ENCODE measurements at places on chromosomes 5 and 9.

DNA sequence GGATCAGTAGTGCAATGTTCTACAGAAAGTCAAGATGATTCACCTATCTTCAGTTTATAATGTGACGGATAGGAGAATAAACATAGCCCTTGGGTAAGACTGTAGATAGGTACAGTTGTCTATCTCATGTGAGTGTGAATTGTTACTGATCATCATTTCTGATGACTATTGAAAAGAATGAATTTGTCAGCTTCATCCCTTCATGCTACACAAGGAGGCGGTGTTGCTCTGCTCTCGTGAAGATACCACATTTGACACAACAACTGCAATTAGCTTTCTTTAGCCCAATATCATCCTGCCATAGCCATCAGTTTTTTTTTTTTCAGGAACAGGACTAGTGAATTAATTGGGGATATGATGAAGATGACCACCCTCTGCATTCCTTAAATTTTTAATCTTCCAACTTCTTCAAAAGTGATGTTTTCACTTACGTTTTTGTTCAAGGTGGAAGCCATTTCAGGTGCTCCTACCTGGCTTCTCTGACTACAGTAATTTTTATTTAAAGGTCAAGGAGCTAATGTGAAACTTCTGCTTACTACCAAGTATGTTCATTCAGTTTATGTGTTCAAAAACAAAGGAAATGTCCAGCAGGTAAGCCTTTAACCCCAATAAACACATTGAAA is 152.9 kb upstream of the MOCS2 start:
- no peak for DNase-seq

DNA sequence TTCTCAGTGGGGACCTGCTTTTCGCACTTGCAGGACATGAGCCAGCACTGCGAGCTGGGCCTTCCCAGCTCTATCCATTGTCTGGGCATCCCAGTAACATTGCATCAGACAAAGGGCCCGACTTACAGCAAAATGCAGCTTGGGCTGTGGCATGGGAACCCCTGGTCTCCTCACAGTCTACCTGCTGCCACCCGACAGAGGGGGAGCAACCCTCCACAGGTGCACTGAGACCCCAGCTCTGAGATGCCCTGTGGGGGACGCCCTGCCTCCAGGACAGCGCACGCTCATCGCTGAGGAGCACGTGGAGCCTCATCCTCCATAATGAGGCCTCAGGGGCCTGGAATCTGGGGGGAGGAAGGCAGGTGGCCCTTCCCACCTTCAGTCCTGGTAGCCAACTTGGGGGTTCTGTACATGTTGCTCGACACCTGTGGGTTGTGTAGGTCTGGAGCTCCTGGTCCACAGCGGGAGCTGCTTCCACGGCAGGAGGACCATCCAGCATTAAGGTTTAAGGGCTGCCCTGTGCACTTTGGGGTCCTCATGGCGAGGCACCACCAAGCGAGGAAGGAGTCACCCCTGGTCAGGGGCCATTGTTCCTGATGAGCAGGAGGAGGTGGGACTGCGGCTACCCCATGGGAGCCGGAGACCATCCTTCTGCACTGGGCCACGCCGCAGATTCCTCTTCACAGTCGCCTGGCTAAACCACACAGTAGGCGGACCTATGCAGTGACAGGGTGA is 376.5 kb upstream of the IRX1 start:
- no peak for DNase-seq

DNA sequence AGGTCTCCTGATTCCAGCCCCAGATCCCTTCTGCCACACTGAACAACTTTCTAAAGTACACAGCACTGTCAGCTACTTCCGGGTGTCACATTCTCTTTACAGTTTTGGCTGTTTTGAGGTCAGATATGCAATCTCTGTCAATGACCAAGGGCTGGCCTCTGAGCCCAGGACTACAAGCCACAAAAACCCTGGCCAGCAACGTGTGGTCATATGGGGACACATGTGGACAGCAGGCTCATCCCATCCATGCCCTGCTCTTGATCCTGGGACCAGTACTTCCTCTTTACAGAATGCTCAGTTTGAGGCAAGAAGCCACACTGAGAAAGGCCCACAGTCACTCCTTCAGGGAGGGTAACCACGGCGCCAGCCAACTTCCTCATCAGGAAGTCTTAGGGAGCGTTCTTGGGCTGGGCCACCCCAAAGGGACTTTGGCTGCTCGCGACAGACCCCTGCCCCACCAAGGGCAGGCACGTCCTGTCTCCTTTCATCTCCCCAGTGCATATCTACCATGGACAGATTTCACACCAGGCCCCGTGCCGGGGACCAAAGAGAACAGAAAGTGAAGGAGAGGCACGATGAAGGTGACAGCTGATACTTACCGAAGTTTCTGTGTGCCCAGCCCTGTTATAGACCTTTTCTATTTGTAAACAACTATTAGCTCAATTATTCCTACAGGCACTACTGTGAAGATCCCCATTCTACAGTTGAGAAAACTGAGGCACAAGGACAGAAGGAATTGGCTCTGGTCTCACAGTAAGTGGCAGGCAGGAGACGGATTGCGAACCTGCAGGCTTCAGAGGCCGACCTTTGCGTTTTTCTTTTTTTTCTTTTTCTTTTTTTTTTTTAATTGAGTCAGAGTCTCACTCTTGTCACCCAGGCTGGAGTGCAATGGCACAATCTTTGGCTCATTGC is 37.3 kb downstream of the STK10 start:
- no peak for DNase-seq

DNA sequence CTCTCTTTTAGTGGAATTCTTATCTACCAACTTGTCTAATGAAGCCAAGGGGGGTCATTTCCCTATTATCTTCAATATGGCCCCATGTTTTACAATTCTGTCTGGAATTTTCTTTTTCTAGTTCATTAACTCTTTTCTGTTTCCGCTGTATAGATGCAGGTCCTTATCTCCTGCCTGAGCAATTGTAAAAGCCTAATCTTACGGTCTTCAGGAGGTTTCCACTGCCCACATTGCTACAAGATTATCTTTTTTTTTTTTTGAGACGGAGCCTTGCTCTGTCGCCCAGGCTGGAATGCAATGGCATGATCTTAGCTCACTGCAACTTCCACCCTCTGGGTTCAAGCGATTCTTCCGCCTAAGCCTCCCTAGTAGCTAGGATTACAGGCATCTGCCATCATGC is 132.3 kb downstream of the UNC13B start:
- no peak for DNase-seq

- no peak for DNase-seq
These were observed 20.5 kb downstream of the ERAP2 start for GRCh38 chr5:96896806-96897205.

DNA sequence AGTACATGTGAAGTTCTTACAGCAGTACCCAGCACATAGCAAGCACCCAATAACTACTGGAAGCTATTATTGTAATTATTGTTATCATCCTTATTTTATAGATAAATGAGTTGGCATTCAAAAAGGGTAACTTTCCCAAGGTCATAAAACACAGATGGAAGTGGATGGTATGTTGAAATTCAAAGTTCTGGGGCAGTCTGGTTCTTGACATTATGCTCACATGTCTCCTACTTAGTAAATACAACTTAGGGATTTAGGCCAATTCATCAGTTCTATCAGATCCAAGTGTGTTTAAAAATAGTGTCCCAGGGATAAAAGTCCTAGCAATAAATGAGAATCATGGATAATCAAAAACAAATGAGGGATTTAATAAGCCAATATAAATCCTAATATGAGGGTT is 265.2 kb downstream of the ADAMTSL1 start:
- no peak for DNase-seq

- DNase-seq: no peak
These were observed 34.6 kb upstream of the IPPK start for GRCh38 chr9:92704528-92704927.

DNA sequence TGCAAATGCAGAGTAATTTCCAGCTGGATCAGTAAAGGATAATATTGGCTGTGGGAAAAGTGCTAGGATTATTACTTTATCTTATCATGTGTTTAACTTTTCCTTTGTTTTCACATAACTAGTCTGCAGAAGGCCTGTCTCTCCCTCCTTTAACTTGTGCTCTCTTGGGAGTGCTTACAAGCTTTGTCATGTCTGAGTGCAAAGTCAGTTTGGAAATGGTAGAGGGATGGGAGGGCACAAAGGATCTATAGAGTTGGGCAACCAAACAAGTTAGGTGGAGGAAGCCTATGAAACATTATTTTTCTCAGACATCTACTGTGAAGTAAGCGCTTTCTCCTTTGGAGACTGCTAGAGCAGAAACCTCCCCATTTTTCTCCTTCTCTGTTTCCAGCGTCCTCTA is 308.8 kb downstream of the ARHGAP26 start:
- no peak for DNase-seq

GRCh38 chr9:108698231-108698630 is 157.6 kb downstream of the ACTL7B start:
- DNase-seq: no peak

DNA sequence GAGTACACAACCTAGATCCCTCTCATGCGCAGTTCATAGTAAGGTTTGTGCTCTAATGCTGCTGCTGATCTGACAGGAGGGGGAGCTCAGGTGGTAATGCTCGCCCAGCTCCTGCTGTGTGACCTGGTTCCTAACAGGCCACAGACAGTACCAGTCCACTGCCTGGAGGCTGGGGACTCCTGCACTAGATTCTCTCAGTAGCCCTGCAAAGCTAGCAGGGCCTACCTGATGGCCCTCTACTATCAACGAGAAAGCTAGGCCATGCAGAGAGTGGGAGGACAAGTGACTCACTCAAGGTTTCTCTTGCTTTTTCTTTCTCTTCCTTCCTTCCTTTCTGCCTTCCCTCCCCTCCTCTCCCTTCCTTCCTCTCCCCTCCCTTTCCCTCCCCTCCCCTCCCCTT is 55.1 kb upstream of the TEX48 start:
- no peak for DNase-seq

DNA sequence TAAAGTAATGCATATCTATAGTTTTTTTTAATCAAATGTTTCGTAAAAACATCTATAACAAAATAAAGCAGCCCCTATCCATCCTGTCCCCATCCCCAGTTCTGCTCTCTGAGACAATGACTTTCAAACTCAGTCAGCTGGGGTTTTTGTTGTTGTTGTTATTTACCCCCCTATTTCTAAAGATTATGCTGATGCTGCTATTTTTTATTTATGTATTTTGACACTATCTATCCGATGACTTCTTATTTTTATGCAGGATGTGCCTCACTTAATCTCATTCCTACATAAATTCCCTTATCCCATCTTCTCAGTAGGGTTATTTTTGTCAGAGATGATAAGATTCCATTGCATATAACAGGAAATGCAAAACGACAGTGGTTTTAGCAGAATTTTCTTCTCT is 45.3 kb upstream of the ENTREP1 start:
- DNase-seq: no peak

- DNase-seq: no peak
These were observed 212.9 kb downstream of the ACTL7B start for GRCh38 chr9:108642871-108643270.

DNA sequence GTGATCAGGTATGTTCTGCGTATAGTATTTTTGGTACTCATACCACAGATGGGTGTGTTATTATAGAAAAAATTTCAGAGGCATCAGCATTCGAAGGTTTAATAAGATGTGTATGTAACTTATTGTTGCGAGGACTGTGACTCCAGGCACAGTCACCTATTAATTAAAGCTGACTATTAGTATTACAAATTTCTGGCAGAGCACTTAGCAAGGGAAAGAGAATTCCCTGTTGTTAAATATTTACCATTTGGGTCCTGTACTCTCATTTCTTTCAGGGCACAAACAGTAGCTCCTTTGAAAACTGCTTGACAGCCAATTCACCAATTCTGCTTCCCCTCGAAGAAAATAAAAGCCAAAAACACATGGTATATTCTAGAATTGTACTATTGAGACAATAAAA is 653.8 kb downstream of the ELAVL2 start:
- no peak for DNase-seq

DNA sequence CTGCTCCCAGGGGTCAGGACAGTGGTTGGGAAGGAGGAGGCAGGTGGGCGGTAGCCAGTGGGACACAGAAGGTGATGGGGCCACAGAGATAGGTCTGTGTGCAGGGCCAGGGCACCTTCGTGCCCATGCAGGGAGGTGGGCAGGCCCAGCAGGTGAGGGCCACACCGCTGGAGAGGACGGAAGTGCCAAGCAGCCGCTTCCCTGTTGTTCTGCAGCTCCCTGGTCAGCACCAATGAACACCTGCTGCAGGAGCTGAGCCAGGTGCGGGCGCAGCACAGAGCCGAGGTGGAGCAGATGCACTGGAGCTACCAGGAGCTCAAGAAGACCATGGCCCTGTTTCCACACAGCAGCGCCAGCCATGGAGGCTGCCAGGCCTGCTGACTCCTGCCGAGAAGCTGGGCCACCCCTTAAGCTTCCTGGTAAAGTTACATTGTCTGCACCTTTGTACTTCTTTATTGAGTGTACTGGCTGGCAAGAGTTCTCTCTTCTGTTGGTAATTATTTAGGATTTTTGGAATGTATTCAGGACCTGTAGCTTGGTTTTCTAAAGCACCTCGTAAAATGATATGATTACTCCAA is 40.3 kb downstream of the TPPP start:
- DNase-seq: peak; percentile 48

DNA sequence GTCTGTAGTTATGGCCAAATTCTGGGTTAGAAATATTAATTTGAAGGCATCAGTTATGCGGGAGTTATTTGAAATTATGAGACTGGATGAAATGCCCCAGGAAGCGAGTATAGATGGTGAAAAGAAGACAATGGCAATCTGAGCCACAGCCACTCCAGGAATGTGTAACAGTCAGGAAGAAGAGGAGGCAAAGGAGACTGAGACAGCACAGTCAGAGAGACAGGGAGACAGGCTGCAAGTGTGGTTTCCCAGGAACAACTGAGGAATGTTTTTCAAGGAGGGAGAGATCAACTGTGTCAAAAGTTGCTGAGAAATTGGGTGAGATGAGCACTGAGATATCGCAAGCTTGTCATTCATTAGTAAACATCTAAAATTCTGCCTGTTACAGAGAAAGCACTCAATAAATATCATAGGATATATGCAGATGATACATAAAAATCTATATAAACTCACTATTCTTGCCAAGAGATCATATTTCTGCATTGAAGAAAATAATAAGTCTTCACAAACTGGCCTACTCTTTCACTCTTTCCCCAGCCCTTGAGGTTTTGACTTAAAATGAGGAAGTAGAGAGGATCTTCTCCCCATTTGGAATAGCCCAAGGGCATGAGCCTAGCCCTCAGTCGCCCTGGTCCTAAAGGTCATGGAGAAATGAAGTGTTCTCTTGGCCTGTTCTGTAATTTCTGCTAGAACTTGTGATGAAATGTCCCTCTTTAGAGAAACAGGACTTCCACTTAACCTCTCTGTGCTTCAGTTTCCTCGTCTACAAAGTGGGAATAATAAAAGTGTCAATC is 48.5 kb upstream of the RLN1 start:
- DNase-seq: no peak
